ENCODE measurements at places on chromosomes 2 and 18.

DNA sequence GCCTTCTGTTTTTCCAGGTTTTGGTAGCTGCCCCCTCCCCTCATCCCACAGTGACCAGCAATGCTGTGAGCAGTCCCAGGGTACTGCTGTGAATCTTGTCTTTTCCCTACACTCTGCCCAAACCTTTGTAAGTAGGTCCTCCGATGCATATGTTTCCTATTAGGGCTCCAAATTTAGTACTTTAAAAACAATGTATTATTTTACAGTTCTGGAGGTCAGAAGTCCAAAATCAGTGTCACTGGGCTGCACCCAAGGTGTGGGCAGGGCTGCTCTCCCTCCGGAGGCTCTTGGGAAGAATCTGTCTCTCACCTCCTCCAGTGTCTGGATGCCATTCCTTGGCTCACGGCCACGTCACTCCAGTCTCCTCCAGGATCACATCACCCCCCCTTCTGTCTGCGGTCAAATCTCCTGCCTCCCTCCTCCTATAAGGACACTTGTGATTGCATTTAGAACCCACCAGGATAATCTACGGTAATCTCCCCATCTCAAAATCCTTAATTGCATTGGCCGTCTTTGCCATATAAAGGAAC lies 208.5 kb downstream of the SH3BP4 start:
- DNase-seq = no peak

DNA sequence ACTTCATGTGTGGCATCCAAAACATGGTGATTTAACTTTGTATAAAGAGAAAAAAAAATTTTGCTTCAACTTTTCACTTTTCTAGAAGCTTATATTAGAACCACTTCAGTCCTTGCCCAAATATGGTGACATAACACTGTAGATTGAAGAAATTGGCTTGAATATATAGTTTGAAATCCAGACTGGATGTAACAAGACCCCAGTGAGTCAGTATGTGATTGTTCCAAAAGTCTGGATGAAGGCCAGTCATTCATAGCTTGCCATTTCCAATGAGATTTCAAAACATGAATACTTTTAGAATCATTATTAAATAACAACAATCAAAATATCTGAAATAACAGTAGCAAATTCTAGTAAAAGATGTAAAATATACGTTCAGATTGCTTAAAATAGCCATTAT lies 104.8 kb upstream of the FN1 start:
- DNase-seq = no peak

DNA sequence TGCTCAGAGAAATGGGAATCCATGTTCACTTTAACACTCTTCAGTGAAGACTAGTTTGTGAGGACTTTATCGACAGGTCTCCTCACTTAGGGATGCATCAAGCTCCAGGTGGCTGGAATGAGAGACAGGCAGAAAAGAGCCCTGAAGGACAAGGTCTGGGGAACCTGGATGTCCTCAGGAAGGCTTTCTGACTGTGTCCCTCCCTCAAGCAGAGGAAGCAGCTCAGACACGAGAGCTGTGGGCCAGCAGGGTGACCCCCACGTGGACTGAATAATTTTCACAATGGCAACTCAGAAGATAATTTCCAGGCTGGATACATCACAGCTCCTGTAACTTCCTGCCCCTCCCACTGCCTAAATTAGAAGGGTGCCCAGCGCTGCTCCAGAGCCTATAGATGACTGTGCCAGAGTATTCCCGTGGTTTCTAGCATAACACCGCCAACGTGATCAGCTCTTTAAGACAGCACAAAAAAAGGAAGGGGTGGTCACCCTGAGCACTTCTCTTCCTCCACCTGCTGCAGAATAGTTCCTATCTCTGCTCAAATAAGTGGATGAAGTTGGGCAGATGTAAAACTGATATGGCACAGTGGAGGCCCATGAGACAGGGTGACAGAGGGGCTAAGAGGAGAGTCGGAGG lies 25.7 kb upstream of the NCK2 start:
- DNase-seq = no peak

DNA sequence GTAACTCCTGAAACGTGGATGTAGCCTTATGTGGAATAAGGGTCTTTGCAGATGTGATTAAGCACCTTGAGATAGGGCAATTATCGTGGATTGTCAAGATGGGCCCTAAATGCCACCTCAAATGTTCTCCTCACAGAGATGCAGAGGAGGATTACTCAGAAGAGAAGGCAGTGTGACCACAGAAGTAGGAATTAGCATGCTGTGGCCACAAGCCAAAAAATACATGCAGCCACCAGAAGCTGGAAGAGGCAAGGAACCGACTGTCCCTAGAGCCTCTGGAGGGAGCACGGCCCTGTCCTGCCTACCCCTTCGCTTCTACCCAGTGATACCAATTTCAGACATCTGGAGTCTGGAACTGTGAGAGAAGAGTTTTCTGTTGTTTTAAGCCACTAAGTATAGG lies 47.3 kb upstream of the MGAT5 start:
- no peak for DNase-seq

GRCh38 chr18:60149316-60149715 lies 223.3 kb downstream of the MC4R start:
- DNase-seq = no peak

- no peak for DNase-seq
These were observed 36.4 kb upstream of the SLC1A4 start for GRCh38 chr2:64952511-64953482.

DNA sequence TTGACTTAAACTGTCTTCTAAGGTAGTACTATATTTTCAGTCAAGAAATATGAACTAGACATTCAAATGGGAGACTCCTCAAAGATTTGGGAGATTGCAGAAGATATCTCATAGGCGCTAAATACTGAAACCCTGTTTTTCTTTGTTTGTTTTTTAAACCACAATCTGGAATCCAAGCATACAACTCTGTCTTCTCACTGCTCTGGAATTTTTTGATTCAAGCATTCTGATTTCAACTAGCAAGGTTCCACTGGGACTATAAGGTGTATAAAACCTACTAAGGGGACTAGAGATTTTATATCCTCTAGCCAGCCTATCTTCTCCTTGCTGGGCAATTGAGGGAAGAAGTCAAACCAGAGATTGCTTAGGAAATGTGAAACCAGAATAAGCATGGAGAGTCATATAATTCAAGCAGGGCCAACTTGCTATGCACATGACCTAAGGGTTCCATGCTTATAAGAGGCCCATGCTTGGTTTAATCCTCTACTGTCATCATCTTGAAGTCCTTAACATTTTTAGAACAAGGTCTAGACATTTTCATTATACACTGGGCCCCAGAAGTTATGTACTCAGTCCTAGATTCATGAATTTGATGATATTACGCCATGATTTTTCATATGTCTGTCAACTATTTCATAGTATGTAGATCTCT lies 405.5 kb downstream of the PARD3B start:
- DNase-seq = no peak

- no peak for DNase-seq
These were observed 49.7 kb downstream of the TRIB2 start for GRCh38 chr2:12766421-12766879.

- no peak for DNase-seq
These were observed 141.4 kb downstream of the MBP start for GRCh38 chr18:76991021-76991688.

- no peak for DNase-seq
These were observed 8.5 kb upstream of the RMDN2 start for GRCh38 chr2:37916512-37917082.

DNA sequence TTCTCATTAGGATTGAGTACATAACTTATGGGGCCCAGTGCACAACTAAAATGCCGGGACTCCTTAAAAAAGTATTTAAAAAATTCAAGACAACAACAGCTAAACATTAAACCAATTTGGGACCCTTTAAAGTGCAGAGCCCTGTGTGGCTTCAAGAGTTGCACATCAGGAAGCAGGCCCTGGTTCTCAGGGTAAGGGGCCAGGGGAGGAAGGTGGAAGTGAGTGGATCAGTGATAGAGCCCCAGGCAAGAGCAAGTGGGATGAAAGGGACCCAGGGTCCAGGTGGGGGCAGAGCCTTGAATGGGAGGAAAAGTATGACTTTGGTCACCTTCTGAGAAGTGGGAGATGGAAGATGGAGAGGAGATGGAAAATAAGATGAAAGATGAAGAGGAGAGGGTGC lies 2.3 kb upstream of the FHOD3 start:
- no peak for DNase-seq

DNA sequence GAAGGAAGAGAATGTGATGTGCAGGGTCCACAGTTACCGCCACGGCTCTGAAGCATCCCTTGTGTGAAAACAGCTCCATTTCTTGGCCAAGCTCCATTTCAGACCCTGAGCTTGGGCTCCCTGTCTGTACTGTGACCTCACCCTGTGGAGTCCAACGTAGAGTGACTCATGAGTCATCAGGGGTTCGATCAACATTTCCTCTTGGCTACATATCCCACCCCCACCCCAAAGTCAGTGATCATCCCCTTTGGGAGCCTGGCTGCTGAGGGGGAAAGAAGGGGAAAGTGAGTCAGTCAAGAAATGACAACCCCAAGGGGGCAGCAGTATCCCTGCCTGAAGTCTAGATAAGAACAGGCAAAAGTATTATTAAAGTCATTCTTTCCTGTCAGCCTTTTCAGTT lies 62.2 kb downstream of the PAPOLG start:
- DNase-seq = no peak

DNA sequence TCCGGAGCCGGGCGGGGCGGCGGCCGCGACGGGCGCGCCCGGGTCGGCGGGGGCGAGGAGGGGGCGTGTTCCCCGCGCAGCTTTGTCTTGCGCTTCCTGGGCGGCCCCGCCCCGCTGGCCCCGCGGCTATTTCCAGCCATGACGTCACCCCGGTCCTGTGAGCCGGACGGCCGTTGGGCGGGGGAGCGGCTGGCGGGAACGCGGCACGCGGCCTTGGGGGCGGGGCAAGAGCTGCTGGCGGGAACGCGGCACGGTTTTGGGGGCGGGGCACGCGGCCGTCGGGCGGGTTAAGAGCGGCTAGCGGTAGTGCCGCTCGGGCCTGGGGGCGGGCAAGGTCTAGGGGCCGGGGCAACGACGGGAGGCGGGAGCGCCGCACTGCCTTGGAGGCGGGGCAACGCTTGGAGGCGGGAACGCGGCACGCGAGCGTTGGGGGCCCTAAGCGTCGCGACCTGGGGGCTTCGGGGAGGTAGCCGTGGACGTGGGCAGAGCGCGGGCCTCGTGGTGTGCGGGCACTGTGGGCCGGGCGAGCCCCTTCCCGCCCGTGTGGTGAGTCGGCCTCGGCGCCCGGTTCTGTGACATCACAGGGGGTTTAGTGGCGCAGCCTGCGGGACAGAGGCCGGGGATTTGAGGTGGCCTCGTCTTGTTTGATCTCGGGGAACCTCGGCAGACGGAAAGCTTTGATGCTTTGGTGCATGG lies 704 bp downstream of the KLF11 start:
- peak; percentile 95 for DNase-seq

- no peak for DNase-seq
These were observed 284.1 kb downstream of the SLC4A3 start for GRCh38 chr2:219911541-219911940.

DNA sequence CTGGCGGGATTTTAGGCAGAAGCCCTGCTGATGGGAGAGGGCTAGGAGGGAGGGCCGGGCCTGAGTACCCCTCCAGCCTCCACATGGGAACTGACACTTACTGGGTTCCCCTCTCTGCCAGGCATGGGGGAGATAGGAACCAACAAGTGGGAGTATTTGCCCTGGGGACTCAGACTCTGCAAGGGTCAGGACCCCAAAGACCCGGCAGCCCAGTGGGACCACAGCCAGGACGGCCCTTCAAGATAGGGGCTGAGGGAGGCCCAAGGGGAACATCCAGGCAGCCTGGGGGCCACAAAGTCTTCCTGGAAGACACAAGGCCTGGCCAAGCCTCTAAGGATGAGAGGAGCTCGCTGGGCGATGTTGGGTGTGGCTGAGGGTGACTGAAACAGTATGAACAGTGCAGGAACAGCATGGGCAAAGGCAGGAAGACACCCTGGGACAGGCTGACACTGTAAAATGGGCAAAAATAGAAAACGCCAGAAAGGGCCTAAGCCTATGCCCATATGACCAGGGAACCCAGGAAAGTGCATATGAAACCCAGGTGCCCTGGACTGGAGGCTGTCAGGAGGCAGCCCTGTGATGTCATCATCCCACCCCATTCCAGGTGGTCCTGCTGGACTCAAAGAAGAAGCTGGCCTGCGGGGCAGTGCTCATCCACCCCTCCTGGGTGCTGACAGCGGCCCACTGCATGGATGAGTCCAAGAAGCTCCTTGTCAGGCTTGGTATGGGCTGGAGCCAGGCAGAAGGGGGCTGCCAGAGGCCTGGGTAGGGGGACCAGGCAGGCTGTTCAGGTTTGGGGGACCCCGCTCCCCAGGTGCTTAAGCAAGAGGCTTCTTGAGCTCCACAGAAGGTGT lies 8.5 kb downstream of the PROC start:
- DNase-seq = no peak

GRCh38 chr2:120470041-120470965 lies 124.4 kb downstream of the INHBB start:
- DNase-seq = no peak

DNA sequence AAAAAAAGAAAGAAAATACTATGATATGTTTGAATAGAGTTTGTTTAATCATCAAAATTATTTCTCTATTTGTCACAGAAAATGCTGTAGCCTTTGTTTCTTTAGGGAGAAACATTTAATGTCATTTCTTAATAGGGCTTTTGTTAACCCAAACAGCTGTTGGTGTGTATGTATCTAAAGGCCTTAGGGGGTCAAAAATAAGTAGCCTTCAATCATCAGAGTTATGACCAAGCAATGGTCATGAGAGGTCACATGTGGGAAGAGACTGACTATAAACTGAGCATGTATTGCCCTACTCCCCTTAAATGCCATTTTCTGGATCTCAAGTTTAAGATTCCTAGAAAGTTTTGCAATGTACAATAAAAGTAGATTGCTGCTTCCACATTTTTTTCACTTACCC lies 22.7 kb downstream of the HNMT start:
- DNase-seq = no peak

DNA sequence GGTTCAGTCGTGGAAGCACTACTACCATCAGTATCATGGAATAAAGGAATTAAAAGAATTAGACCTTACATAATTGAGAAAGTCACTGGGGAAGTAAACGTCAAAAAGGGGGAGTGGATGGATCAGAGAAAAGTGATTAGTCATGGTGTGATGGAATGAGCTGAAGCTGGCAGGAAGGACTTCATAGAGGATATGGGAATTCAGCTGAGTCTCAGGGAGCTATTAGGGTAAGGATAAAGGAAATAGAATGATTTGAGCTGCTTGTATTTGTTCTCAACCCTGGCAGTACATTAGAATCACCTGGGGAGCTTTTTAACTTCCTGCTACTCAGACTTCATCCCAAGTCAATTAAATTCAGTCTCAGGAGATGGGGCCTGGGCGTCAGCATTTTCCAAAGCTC lies 53.4 kb upstream of the SETBP1 start:
- DNase-seq = no peak

DNA sequence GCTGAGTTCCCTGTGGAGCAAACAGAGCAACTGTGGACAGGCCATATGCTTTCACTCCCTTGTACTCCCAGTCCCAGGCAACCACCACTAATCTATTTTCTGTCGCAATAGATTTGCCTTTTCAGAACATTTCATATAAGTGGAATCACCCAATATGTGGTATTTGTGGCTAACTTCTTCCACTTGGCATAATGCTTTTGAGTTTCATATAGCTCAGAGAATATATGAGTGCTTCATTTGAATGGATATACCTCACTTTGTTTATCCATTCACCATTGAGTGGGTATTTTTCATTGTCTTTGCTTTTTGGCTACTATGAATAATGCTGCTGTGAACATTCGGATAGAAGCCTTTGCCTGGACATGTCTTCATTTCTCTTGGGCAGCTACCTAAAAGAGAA lies 151.9 kb downstream of the CERS6 start:
- no peak for DNase-seq

Data from GM13976 (cell line).